ENCODE measurements at places on chromosomes 3 and 15.
A peak's percentile ranks its signal among the peaks of the same experiment; 100 is the strongest.

DNA sequence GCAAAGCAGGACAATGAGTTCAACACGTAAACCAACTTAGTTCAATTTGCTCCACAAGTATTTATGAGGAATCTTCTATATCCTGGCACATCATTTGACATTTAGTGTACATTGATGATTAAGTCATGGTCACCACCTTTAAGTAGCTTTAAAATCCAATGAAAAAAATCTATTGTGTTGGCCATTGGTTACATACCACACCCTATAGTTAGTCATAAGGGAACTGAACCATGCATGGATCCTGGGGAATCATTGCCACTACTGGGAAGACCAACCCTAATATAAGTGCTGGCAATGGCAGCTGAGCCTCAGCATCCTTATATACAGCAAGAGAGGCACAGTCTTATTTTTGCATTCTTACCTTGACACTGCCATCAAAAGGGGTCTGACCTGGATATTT, 502.5 kb downstream of the MECOM start:
- no peak for DNase-seq

DNA sequence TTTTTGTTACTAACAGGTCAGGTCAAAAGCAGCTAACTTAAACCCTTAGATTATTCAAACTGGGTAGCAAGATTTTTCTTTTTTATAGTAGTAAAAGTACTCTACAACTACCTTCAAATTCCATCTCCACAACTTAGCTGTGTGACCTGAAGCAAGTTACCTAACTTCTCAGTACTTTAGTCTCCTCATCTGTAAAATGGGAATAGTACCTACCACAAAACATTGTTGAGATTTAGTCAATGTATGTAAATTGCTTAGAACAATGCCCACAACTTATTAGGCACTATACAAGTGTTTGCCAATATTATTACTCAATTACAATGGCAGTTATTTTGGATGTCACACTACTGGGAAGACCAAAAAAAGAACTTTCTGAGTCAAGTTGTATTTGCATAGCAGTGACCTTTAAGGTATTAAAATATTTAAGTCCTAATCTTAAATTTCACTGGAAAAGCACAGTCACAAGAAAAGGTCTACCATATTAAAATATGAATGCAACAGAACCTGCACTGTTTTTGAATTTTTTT, 2.9 kb downstream of the TASOR start:
- no peak for DNase-seq

GRCh38 chr15:86973284-86973844, 893.7 kb downstream of the AGBL1 start:
- no peak for DNase-seq

DNA sequence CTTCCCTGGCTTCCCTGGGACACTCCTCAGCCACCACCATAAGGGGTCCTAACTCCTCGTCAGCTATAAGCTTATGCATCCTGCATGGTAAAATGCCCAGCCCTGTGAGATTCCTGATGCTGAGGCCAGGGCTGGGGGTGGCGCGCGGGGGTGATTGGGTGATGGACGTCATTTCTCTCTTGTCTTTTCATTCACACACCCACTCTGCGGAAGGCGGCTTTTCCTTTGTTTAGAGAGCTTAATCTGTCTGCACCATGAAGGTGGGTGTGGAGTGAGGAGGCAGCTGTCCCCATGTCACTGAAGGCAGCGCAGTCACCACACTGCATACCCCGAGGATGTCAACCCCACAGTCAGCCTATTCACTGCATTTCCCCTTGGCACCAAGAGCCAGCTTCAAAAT, 110.0 kb upstream of the NSMCE3 start:
- no peak for DNase-seq

DNA sequence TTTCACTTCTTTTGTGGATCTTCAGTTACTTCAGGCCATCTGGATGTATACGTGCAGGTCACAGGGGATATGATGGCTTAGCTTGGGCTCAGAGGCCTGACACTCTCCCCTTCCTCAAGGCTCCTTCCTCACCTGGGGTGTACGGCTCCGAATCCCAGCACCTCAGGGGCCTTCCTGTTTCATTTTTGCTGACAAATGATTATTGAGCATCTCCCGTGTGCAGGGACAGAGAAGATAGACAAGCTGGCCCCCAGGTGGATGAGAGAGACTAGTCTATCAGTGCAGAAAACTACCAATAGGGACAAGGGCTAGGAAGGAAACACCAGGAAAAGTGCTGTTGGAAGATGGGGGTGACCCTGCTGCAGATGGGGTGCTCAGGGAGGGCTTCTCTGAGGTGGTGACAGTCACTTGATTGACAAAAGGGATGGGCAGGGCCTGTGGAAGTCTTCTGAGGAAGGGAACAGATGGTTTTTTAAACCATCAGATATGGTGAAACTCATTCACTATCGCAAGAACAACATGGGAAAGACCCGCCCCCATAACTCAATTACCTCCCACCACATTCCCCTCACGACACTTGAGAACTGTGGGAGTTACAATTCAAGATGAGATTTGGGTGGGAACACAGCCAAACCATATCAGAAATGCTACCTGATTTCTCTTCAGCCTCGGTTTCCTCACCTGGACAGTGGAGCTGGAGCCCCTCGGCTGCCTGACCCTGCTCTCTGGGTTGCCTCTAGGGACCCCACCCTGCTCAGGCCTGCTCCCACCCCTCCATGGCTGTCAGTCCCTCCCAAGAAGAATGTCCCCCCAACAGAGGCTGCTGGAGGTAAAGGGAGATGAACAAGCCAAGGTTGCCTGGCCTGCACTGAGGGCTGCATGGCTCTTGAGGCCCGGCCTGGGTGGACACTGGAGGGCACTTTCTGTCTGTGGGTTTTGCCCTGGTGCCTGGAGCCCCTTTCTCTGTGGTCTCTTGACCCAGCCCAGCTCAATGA, 37.2 kb upstream of the ACAD9 start:
- DNase-seq: no peak

GRCh38 chr15:40445421-40445922, 4.7 kb downstream of the BAHD1 start:
- DNase-seq: peak; percentile 69
